Esophagus (tissue), 2 donors: ENCODE measurements at places on chromosomes 13 and 19. TPM values are rescaled to one million over a fixed set of nuclear protein-coding genes. Genes with fewer than 3 reads are reported as not detected.

The SSC5D gene
- polyA plus RNA-seq = 0.92 TPM

The GAS6 gene
- 47.3 TPM for polyA plus RNA-seq

The ZNF101 gene
- 10.4 TPM for polyA plus RNA-seq

The LILRA1 gene
- 0.21 TPM for polyA plus RNA-seq

The CLDN10 gene
- polyA plus RNA-seq = 3.9 TPM

The CBY2 gene
- not detected for polyA plus RNA-seq

The SIGLEC12 gene
- polyA plus RNA-seq = 0.04 TPM

The RGS9BP gene
- polyA plus RNA-seq = 0.12 TPM

The HIPK4 gene
- 0.08 TPM for polyA plus RNA-seq

The PIP5K1C gene
- polyA plus RNA-seq = 10.4 TPM

The BEST2 gene
- 0.06 TPM for polyA plus RNA-seq

The MRPS31 gene
- polyA plus RNA-seq = 18.6 TPM

The PNMA8A gene
- polyA plus RNA-seq = 0.10 TPM

The ZNF490 gene
- polyA plus RNA-seq = 0.61 TPM

The BIVM gene
- 4.4 TPM for polyA plus RNA-seq
